ENCODE measurements at places on chromosomes 7 and 10. TPM values are rescaled to one million over a fixed set of nuclear protein-coding genes. Genes with fewer than 3 reads are reported as not detected.

The BEND7 gene
- 3.7 TPM for total RNA-seq

The ASZ1 gene
- not detected for total RNA-seq

The ZNF804B gene
- total RNA-seq: not detected

The NACAD gene
- total RNA-seq: 1.8 TPM

The DCLRE1A gene
- 4.1 TPM for total RNA-seq

The MUC3A gene
- total RNA-seq: 0.67 TPM

DNA sequence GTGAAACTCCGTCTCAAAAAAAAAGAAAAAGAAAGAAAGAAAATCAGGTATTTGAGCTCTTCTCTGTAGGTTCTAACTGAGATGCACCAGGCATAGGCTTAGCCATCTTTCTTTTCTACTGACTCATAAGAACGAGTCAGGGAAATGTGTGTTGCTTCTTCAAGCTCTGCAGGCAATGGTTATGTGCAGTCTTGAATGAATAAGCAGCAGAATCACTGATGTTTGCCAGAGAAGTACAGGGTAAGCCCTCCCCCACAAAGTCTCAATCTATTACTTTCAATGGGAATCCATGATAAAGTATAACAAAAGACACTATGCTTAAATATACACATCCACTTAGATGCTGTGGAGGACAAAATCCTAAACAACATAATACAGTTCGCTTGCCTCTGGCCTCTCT lies 239.2 kb downstream of the PARD3 start:
- no peak for DNase-seq

DNA sequence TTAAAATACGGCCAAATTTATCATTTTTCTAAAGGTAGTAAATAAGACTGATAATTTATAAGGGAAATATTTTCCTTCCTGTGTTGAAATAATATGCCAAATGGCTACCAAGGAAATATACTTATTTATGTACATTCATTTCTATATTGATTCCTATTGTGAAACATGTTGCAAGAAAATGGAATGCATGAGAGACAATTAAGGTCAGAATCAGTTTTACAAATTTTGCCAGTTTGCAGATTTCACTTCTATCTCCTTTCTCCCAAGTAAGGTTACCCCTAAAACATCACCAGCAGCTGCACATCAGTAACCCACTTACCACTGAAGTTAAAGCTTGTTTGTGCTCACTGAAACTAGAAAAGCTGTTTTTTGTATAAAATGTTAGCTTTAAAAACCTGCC lies 19.2 kb upstream of the REEP3 start:
- DNase-seq: no peak

- DNase-seq: no peak
Observed at GRCh38 chr7:89839329-89839728, 314.9 kb upstream of the STEAP1 start.

GRCh38 chr7:93923942-93924341 lies 2.4 kb downstream of the GNG11 start:
- no peak for DNase-seq

- no peak for DNase-seq
Observed at GRCh38 chr10:101091546-101092290, 29.9 kb downstream of the KAZALD1 start.

- DNase-seq: no peak
Observed at GRCh38 chr10:103224133-103224532, 21.6 kb upstream of the RPEL1 start.

DNA sequence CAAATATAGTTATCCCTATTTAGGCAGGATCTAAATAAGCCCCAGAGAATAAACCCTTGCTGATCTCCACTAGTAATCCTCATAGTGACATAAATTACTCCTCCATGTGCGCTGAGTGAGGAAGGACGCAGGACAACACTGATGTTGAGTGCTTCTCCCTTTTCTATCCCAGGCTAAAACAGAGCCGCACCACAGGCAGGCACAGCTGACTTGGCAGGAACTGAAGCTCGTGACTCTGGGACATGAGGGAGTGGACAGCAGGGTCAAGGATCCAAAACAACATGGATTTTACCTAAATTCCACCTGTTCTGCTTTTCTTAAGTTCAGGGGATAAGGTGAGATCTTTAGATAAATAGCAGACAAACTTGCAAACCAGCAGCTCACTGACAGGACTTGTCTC lies 46.0 kb downstream of the VOPP1 start:
- DNase-seq: no peak

GRCh38 chr10:68121852-68122251 lies 12.6 kb downstream of the MYPN start:
- DNase-seq: no peak

- no peak for DNase-seq
Observed at GRCh38 chr10:51815723-51816122, 116.3 kb upstream of the CSTF2T start.

DNA sequence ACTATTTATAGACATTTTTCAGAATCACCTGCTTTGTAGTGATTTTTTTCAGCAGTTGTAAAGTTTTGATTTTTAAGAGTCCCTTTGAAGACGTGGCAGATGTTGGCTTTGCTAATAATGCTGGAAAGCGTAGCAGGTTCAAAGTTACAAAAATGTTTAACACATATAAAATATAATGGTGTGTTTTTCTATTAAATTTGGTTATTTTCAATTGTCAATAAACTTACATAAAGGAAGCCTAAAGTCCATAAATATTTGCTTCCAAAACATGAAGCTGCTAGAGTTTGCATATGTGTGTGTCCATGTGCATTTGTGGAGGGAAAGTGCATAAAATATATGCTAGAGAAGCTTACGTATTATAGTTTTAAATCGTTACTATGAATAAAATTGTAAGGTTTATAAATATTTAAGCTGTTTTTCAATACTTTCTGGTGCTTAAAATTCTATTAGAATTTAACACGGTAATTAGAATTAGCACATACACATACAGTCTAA lies 3.7 kb downstream of the MEOX2 start:
- no peak for DNase-seq

DNA sequence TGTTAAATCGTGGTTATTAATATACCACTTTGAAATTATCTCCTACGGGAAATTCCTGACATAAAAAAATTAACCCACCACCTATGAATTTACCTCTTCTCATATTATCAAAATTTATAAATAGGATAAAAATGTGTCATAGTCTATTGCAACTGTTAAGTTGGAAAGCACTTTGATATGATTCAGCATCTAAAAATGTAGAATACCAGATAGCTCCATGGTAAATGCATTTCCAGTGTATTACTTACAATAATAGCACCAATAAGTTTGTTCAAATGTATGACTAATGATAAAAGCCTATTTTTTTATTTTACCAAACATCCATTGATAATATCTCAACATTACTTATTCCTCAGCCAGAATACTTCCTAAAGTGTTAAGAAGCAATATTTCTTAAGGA lies 13.6 kb upstream of the KCND2 start:
- DNase-seq: no peak

- DNase-seq: no peak
Observed at GRCh38 chr10:23540401-23541030, 101.6 kb downstream of the OTUD1 start.

DNA sequence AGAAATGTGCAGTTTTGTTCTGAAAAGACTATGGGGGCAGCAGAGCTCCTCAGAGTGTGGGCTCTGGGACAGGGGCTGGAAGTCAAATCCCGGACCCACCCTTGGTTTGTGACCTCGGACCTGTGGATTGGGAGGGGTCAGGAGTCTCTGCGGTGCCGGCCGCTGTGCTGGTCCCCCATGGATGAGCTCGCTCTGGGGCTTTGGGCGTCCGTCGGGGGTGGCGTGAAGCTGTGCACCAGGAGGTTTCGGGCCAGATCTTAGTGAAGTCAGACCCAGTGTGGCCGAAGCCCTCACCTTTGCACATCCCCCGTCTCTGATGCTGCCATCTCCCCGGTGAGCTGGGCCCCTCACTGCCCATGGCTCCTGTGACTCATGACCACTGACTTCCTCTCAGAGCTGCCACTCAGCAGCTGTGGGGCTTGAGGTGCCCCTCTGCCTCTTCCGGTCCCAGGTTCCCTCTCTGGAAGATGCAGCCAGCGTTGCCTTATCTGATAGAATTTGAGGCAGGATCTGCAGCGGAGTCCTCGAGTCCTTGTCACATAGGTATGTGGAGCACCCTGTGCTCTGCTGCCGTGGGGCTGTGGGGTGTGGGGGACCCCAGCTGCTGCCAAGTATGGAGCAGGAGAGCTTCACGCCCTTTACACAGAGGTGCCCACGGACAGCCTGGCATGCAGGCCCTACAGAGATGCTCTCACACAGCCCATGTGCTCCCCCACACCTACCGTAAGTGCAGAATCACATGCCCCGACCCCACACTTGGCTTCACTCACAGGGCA lies 11.4 kb upstream of the SCART1 start:
- peak; percentile 65 for DNase-seq

GRCh38 chr10:51878695-51879094 lies 179.3 kb upstream of the CSTF2T start:
- DNase-seq: no peak

DNA sequence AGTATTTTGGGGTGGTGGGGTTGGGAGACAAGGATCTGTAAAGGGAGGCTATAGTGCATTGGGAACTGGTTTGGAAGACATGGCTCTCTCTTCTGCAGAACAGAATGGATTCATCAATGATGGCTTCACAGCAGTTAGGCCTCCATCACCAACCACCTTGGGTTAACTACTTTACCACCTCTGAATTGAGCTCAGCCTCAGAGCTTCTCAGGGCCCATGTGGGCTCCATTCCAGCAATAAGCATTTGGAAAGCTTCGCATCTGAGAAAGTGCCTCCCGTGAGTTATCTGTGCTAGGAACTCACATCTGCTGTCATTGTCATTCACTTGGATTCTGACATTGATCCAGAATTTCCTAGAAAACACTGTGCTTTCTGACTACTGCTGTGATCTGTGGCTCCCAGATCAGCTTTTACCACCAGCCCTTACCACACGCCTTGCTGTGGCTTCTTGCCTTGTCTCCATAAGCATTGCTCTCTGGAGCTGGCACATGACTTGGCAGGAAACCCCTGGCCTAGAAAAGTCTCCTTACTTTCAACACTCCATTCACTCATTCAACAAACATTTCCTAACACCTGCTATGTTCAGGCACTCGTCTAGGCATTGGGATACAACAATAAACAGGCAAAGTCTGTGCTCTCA lies 70.7 kb upstream of the ADO start:
- no peak for DNase-seq

DNA sequence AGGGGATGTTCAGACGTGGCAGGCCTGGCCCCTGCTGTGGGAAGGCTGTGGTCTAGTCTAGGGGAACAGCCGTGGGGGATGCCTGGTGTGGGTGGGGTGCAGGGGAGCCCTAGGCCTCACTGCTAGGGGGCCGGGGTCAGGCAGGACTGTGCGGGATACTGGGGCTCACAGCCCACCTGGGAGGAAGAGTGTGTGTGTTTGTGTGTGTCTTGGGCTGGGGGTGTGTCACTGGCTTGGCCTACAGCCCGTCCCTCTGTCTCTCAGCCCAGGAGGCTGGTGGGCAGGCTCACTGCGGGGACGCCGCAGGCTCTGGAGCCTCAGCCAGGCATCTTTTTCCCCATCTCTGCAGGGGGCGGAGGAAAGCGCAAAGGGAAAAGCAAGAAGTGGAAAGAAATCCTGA lies 118.8 kb downstream of the GRK5 start:
- no peak for DNase-seq
